ENCODE measurements at places on chromosomes 16 and 17.

- DNase-seq: no peak
Observed at GRCh38 chr17:50278526-50279180, 4.4 kb downstream of the TMEM92 start.

DNA sequence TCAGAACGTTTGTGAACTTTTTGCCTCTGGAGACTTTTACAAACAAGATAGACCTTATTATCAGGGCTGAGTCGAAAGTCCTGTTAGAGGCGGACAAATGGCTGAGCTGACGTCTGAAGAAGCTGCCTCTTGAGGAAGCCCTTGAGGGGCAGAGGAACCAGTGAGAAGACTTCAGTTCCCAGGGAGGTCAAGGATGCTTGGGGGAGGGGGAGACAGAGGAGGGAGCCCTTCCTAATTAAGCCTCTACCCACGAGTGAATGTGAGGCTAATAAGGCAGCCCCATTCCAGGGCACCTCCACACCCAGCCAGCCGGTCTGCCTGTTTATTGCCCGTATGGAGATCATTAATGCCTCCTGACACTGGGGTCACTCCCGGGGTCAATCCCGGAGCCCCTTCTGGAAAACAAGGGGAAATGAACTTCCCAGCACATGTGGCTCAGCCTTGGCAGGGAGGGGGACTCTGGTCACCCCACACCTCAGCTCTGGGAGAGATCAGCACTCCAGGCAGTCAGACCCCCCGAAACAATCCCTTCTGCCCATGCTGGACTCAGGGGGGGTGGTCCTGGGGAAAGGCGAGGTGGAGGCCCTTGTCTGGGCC lies 9.2 kb upstream of the TBX4 start:
- DNase-seq: no peak

GRCh38 chr16:82497139-82497538 lies 129.6 kb upstream of the CDH13 start:
- no peak for DNase-seq

- no peak for DNase-seq
Observed at GRCh38 chr17:6641247-6641863, 495 bp downstream of the TXNDC17 start.

DNA sequence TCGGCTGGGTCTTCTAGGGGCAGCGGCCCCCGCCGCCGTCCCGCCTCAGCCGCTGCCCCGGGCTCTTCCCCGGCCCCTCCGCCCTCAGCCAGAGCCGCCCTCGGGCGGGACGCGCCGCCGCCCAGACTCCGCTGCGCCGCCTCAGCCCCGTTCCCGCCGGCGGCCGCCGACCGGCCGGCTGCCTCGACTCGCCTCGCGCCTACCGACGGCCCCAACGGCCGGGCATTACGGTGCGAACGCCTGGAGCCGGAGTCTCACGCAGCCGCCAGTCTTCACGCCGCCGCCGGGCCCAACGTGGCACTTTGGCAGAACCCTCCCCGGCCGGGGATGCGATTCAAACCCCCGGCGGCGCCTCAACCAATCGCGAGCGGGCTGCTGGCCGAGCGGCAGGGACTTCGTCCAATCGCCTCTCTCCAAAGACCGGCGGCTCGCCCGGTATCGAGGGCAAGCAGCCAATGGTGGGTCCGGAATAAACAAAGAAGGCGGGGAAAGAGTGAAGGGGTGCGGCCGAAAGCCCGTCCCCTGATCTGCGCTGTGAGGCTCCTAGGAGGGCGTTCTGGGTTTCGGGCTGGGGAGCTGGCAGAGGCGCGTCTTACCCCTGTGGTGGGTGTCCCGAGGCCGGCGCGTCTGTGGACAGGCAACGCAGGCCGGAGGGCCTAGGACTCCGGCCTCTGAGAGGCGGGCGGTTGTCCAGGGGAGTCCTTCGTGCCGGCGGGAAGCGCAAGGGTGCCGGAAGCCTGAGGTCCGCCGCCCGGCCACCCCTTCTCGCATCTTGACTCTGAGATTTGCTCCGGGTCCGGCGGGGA lies at the start of gene CDR2:
TSS of gene CDR2 (minus strand) at position 309 of the 806 bp plus-strand sequence. CDS start 310 bp downstream, outside the sequence.
- DNase-seq: peak; percentile 87

GRCh38 chr17:77099997-77100396 lies 40.8 kb upstream of the SEC14L1 start:
- DNase-seq: no peak

DNA sequence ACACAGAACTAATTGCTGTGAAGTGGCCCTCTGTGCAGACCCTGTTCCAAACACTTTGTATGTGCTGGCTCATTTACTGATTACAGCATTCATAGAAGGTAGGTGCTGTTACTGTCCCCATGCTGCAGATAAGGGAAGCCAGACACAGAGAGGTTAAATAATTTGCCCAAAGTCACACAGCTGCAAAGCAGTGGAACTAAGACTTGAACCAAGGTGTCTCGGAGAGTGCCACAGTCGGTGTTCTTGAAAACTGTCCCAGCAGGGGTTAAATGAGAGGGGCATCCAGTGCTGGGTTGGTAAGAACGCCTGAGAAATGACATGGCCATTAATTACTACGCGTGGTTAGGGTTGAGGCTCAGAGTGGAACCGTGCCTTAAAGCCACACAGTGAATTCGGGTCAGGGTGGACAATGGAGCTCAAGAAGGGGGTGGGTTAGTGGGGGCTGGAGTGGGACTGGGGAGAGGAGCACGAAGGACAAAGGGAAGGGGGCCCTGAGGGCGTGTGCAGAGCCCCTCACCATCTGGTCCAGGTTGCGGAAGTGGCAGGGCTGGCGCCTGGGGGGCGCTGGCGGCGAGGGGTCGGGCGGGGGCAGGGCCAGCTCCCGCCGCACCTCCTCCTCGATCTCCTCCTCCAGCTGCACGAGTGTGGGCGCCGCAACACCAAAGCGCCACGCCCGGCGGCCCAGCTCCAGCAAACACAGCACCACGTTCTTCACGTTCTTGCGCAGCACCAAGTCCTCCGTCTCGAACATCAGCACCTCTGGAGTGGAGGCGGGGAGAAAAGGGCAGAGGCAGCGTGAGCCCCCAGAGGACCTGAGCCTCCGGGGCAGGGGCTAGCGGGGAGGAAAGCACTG lies 3.3 kb downstream of the GAS2L2 start:
- no peak for DNase-seq

GRCh38 chr16:50681021-50681885 lies at the start of gene SNX20:
SNX20 (minus strand) TSS chr16:50681312; CDS start chr16:50677526, 3,786 bp downstream.
- DNase-seq: no peak

DNA sequence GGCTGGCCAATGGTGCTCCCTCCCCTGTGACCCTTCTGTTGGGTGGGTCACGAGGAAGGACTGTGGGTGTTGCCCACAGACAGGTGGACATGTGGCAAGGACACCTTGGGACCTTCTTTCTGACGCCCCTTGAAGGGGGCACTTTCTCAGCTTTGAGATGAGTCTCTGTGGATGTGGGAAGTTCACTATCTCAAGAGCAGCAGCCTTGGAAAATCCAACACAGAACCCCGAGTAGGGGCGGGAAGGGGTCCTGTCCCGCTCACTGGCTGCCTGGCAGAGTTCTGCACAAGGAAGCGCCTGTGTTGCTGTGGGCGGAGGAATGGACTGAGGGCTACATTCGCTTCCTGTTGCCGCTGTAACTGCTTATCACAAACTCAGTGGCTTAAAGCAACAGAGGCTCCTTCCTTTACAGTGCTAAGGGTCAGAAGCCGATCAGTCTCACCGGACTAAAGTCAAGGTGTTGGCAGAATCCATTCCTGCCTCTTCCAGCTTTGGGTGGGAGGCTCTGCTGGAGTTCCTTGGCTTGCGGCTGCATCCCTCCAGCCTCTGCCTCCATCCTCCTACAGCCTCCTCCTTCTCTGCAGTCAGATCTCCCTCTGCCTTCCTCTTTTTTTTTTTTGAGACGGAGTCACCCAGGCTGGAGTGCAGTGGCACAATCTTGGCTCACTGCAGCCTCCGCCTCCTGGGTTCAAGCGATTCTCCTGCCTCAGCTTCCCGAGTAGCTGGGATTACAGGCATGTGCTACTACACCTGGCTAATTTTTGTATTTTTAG lies 305.2 kb downstream of the SEC14L1 start:
- no peak for DNase-seq

GRCh38 chr17:45302649-45303173 lies 14.1 kb downstream of the MAP3K14 start:
- no peak for DNase-seq

DNA sequence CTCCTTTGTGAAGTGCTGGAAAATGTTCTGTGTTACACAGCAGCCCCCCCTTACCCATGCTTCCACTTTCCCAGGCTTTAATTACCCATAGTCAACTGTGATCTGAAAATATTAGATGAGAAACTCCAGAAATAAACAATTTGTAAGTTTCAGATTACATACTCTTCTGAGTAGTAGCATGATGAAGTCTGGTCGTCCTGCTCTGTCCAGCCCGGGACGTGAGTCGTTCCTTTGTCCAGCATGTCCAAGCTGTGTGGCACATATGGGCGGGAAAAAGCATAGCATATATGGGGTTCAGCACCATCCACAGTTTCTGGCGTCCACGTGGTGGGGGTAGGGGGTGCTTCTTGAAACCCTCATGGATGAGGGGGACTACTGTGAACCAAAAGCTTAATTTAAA lies 83.5 kb downstream of the BANP start:
- no peak for DNase-seq

DNA sequence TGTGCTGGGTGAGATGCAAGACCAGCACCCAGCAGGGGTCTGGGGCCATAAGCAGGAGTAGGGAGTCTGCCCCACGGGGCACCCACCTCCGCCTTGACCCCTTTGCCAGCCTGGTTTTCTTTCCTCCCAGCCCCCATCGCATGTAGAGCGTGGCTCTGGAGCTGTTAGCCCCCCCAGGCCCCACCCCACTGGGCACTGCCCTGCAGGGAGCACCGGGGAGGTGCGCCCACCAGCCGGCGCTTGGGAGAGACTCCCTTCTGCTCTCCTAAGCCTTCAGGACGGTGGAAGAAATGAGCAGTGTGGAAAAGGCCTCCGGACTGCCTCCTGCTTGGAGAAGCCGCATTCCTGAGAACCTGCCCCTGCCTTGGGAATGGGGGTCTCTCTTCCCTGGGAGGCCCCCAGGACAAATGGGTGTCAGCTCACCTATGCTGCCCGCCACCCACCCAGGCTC lies 186.2 kb downstream of the IRF8 start:
- no peak for DNase-seq

DNA sequence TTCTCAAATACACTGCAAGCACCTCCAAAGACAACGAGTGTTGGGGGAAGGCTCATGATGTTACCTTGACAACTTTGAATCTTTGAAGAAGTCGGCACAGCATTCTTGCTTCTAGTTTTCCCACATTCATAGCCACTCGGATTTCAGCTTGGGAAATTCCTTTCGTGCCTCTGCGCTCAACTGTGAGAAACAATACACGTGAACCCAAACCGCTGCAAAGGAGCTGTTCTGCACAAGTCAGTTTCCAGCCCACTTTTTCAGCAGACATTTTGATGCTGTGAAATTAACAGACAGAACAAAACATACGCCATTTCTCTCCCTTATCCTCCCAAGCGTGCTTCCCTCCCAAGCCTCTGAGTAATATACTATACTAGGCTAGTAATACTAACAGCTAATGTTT lies 41.2 kb downstream of the GTF3C1 start:
- no peak for DNase-seq

- no peak for DNase-seq
Observed at GRCh38 chr17:13957636-13958035, 111.7 kb upstream of the COX10 start.

DNA sequence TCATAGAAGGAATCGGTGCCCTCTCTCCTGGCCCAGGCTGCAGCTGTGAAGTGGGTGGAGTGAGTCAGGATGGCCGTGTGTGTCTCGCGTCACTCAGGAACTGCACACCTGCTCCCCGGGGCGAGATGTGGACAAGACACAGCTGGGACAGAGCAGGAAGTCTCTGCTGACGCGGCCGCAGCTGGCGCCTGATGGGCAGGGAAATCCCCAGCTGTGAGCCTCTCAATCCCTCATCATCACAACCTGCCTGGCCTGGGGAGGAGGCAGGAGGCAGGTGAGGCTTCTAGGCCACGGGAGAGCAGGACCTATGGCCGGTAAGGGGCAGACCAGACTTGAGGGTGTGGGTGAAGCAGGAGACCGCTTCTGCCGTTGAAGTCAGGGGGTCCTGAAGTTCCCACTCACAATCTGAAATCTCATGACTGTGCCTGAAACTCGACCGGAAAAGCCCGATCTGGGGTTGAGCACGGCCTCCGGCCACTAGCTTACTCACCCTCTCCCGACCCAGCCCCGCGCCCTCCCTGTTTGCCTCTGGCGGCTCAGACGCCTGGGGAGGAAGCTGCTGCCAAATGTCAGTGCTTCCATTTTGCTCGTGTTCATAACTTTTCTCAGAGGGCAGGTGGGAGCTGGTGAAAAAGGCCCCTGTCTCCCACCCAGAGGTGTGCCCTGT lies 1.1 kb upstream of the TRPV3 start:
- DNase-seq: peak; percentile 43

- DNase-seq: no peak
Observed at GRCh38 chr17:81203136-81203535, 19.6 kb downstream of the CEP131 start.

DNA sequence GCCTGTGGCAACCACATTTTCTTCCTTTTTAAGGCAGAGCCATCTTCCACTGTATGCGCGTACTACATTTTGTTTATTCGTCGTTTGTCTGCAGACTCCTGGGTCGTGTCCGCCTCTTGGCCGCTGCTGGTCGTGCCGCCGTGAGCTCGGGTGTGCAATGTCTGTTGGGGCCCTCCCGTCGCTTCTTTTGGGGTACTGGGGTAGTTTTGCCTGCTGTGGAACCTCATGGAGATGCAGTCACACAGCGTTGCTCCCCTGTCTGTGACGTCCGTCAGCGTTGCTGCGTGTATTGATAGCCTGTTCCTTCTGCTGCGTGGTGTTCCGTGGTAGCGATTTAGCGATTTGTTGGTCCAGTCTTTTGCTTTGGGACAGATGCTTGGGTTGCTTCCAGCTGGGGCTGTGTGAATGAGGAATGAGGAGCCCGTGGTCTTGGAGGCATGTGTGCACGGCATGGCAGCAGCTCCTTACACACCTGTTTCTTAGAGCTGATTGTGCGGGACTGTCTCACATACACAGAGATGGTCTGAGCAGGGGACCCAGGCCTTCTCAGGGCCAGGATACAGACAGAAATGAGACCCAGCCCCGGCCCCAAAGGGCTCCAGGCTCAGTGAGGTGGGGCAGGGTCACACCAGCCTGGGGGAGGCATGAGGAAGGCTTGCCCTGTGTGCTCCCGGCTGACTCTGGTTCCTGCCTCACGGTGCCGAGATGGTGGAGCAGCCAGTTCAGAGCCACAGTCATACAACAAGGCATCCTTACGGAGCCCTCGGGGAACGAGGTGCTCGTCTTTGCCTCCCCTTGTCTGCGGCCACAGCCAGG lies 78.4 kb upstream of the GSE1 start:
- no peak for DNase-seq

DNA sequence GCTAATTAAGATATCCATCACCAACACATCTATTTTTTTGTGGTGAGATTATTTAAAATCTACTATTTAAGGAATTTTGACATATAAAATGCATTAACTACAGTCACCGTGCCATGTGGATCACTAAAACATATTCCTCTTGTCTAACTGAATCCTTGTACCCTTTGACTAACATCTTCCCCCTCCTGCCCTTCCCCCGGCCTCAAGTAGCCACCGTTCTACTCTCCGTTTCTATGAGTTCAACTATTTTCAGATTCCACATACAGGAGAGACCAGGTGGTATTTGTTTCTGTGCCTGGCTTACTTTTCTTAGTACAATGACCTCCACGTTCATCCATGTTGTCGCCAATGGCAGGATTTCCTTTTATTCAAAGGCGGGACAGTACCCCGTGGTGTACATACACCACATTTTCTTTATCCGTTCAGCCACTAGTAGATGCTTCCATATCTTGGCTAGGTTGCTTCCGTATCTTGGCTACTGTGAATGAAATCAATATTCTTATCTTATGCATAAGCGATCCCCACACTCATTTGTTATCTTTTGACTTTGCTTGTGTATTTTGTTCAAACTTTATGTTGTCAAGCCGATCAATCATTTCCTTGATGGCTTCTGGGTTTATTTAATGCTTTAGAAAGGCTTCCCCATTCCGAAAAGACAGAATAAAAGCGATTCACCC lies 134.7 kb downstream of the KCNJ12 start:
- peak; percentile 16 for DNase-seq

Data from dermis microvascular lymphatic vessel endothelial cell (primary cell).